Stimulated activated CD8-positive, alpha-beta memory T cell treated with anti-CD3 and anti-CD28 coated beads, Interleukin-7, amount 100 ng/mL, for 1 hour (primary cell): ENCODE measurements at places on chromosomes 4 and X.

DNA sequence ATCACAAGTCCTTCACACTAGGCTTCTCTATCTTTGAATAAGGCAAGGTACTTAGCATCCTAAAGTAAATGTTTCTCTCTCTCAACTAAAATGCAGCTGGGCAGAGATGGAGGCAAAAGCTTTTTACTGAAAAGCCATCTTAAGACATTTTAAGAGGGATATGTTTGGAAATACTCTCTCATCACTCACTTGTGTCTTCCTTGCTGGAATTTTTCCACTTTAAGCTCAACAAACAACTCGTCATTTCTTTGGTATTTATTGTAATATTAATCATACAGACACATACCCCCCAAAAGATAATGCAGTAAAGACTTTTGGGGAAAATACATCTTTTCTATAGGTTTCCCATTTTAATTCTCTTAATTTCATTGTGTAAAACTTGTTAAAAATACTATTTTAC is 16.4 kb downstream of the MBNL3 start:
- DNase-seq, result no peak

GRCh38 chrX:112816908-112817307 is 23.7 kb downstream of the AMOT start:
- no peak for DNase-seq

DNA sequence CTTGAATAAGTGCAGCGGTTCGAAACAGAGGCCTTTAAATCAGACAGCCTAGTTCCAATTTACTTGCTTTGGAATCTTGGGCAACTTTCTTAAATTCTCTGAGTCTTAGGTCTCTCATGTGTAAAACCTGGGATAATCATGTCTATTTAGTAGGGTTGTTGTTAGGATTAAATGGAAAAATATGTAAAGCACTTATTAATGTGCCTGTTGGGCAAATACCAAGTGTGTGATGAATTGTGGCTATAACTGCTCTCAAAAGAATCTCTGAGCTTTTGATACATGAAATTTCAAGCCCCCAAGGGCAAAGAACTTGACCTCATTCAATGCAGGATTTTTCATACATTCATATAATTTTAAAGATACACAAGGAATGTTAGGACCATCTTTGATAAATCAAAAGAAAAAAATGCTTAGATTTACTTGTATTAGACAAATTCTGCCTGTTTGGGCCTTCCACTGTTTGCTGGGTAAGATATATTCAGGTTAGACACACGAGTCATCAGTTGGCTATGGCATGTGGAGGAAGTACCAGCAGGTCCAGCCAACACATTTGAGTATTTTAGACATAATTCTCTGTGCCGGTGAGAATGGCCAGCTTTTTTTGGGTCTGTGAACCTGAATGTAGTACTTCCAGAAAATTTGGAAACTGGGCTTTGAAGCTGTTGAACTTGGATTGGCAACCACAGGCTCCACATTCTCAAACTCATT is 241.4 kb upstream of the CNKSR2 start:
- DNase-seq, result no peak

- no peak for DNase-seq
Observed at GRCh38 chr4:8040607-8041006, 100.9 kb upstream of the AFAP1 start.

DNA sequence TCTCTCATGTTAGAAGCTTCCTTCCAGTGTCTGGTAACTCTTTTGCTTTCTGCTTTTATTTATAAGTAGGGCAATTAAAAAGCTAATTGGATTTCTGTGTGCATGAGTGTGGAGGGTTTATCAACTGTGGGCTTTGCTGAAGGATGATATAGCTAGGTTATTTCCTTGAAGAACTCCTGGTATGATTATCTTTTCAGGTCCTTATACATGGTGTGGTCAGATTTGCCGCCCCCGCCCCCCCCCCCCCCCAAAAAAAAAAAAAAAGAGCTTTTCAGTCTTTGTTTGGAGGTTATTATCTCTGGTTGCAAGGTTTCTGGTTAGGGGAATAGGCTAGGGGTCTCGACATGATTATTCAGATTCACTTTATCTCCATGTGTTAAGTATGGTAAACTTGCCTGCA is 35.9 kb downstream of the MOB1B start:
- DNase-seq, result no peak

GRCh38 chr4:44319129-44319528 is 129.5 kb downstream of the KCTD8 start:
- DNase-seq, result no peak

- no peak for DNase-seq
Observed at GRCh38 chrX:131802836-131803626, 220.1 kb upstream of the STK26 start.

GRCh38 chrX:147901461-147902126 is 10.1 kb upstream of the FMR1 start:
- DNase-seq, result no peak

GRCh38 chr4:145186729-145187128 is 6.3 kb upstream of the OTUD4 start:
- DNase-seq, result no peak

DNA sequence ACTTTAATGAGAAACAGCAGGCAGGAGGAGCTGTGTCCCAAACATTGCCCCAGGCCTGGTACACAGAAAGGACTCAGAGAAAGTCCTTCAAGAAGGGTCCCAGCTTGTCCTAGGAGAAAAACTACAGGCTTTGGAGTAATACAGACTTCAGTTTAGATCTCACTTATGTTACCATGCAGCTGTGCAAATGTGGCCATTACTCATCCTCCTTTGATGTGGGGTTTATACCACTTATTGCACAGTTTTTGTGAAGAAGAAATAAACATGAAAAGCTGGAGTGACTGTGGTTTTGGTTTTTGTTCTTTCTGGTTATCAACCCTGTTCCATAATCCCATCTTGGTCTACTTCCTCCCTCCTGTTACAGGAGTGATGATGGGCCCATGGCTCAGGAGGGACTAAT is 8.1 kb upstream of the CYTL1 start:
- DNase-seq, result no peak

DNA sequence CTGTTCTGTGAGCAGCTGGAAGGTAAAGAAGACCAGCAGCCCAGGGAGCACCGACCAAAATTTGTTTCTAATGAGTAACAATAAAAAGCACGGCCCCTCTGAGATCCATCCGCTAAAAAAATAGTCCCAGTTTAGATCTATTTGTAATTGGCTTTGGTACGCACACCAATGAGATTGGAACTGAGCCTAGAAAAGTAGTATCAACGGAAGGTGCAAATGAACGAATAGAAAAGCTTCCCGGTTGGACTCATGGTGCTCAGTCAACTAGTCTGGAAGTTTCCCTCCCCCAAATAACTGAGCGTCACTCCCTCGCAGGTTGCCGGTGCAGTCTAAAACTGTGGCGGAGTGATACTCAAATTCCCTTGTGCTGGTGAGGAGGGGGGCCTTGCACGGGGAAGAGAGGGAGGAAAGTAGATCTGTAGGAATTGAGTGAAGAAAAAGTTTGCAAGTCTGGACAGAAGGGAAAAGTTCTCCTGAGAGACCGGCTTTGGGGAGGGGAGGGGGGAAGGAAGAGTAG is at the start of gene COL4A5:
Gene COL4A5, plus strand, starts transcription at position 413 of the 517 bp plus-strand sequence. CDS start 288 bp downstream, outside the sequence.
- DNase-seq, result no peak
